IPS-NIHi11 (cell line): ENCODE measurements at places on chromosomes 5 and 9.

DNA sequence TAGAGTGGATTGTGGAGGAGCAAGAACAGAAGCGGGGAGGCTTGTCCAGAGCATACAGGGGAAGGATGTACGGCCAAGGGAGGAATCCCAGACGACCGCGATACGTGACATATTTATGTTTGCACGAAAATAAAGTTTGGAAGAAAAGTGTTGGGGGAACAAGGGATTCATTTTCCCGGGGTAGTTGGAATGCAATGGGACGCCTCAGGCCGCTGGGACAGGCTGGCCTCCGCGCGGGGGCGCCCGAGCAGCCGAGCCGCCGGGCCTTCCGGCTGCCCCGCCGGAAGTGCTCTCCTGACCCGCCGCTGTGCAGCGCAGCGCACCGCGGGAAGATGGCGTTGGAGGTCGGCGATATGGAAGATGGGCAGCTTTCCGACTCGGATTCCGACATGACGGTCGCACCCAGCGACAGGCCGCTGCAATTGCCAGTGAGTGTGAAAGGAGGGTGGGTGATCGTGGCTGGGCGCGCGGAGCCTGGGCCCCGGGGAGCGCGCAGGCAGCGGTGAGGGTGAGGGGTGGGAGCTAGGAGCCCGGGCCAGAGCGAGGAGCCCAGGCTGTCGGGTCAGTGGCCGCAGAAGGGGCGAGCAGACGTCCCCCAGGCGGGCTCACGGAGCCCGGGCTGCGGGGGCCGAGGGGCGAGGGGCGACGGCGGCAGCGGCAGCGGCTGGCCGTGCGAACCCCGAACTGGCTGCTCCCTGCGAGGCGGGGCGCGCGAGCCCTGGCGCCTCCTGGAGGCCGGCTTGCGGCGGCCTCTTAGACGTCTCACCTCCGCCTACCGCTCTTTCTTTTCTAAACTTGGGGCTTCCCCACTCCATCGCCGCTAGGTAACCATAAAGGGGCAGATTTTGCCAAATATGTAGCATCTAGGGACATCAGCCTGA lies at the start of gene PHAX:
TSS of gene PHAX (plus strand) at position 317 of the 881 bp plus-strand sequence. CDS start at position 333, 16 bp downstream.
- DNase-seq: peak; percentile 93

DNA sequence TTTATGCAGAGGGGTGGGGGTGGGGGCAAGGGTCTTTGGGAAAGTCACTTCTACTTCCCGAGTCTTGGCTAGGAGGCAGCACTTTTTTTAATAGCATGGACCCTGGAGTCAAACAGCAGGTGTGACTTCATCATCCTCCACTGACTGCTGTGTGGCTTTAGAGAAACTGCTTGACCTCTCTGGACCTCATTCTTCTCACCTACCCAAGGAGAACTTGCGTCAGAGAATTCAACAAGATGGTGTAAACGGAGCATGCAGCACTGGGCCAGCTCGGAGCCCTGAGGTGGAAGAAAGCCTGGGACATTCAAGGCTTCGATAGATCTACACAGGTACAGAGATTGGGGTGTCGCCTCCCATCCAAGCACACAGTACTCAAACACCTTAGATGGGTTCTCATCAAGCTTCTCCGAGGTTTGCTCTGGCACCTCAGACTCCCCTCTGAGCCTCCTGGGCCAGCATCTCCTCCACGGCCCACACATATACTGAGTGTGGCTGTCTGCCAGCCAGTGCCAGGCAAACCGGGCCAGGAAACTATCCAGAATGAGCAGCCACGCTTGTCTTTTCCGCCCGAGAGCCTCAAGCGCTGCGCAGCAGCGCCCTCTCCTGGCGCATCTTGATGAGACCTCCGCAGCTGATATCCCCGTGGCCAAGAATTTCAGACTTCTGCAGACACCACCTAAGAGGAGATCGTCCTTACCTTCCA lies 4.6 kb upstream of the SLC25A48 start:
- DNase-seq: peak; percentile 84

GRCh38 chr9:131402738-131403492 lies 9.0 kb downstream of the PRRC2B start:
- no peak for DNase-seq

DNA sequence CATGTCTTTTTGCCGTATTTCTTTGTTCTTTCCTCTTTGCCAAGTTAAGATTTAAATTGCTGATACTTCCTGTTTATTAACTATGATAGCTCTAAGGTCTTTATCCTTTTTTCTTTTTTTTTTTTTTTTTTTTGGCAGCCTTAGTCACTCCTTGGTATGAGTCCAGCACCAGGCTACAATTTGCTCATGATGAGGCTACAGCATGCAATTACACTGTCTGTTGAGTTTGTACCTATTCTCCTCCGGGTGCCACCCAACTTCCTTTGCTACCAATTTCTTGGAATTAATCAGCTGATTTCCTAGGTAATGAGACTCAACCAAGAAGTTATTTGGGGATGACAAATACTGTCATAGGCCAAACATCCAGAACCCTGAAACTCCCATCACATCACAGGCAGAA lies 25.5 kb downstream of the ACTL7B start:
- DNase-seq: no peak

DNA sequence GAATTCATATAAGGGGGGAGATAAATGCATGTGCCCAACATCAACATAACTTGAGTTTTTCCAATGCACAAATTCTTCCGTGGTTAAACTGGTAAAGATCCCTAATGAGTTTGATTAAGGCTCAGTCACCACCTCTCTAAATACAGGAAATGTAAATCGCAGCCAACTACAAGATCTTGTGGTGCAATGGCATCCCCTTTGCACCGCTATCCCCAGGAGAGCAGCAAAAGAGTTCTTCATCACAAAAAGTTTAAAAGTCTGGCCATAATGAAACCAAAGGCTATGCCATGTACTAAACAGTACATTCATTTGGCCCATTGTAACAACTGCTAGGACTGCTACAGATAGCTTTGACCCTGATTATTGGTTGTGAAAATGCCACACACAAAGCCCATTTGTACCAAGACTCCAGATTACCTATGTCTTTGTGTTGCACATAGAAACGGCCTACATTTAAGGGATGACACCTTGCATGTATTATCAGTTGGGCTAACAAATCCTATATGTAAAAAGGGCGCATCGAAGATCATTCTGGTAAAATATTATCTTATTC lies 44.5 kb downstream of the ZNF608 start:
- DNase-seq: no peak

DNA sequence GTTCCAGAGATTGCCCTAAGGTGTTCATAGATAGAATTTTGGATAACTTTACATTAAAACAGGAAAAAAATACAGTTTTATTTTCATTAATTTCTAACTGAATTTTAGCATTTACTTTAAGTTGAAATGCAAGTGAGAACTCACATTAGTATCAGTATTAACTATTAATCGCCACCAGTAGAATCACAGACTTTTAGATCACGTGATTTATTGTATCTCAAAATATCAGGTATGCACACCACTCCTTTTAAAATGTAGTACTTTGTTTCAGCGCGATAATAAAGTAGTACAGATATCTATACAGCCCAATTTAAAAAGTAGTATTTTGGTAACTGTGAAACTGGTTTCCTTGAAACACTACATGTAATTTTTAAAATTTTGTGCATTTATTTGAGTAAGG lies 978.7 kb downstream of the DNAH5 start:
- DNase-seq: no peak
